H54 (cell line): ENCODE measurements at places on chromosomes 1 and 21.

DNA sequence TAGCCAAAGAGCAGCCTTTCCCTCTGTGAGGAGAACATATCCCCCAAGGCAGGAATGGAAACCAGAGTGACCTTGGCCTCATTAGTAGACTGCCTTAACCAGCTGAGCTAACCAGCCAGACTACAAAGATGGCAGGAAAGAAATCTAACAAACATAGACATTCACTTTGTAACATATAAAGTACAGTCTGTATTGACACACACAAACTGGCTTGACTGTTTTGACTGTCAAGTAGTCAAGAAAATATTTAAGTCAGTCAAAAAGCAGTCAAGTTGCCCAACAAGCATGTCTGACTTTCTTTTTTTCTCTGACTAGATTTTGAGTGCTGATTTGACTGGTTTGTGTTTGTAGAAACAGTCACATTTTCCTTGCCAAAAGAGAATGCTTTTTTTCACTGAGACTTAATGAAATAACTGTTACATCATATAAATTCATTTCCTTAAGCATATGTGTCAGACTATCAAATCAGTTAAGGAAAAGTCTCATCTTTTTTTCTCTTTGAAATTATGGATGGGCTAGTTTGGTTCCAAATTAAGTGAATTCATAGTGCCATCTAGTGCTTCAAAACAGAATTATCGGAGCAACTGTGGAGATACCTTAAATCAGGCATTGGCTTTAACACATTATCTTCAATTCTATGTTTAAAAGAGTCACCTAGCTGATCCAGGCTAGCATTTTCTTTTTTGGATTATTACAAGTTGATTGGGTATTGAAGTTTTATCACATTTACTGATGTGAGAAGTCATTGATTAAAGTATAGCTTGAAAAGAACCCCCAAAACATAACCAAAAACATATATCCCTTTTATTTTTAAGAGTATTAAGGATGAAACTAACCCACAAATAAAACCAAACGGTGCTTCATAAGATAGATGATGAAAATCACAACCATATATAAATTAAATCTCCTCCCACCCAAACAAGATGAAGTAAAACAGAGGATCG, 75.0 kb downstream of the ATP6V1G3 start:
- no peak for DNase-seq

GRCh38 chr1:188343914-188344313, 1515.2 kb downstream of the PLA2G4A start:
- DNase-seq = no peak

- no peak for DNase-seq
Measured at GRCh38 chr1:111332190-111332589, 41.5 kb downstream of the CHIA start.

DNA sequence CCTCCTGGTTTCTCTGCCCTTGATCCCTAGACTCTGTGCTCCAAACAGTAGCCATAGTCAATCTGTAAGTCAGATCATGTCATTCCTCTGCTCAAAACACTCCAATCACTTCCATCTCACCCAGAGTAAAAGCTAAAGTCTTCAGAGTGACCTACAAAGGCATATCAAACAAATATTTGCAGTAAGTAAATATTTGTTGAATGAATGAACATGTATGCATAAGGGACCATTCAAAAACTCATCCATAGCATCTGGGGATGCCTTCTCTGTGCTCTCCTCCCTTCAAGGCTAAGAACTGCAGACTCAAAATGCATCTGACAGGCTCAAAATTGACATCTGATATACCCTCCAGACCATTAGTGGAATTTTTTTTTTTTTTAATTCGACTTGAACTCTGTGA, 18.1 kb upstream of the AK5 start:
- no peak for DNase-seq

DNA sequence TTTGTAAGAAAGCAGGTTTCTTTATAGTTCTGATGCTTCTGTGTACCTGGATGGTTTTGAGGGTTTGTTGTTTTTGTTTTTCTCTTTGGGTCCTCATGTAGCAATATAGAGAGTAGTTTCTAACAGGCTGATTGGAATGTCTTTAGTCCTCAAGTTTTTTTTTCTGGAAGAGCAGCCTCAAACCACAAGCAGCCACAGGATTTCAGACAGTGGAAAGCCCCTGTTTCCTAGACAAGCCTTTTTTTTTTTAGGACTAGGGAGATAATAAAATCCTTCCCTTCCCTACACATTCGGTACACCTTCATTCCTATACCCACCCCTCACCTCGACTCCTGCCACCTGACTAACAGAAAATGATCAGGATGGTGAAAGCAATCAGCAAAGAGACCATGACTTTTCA, 47.6 kb downstream of the ACP6 start:
- no peak for DNase-seq

DNA sequence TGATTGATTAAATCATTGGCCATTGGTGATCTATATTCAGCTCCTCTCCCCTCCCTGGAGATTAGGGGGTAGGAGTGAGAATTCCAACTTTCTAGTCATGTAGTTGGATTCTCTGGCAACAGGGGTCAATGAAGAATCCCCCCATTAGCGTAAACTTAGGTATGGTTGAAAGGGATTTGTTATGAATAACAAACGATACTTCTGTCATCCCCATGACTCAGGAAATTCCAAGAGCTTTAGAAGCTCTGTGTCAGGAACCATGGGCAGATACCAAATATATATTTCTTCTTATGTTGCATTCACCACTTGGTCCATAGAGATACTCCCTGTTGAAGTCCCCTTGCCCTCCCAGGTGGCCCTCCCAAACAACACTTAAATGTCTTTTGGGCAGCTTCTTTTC, 124.5 kb downstream of the DNM3 start:
- no peak for DNase-seq
